ENCODE measurements at places on chromosomes 5 and 9.

DNA sequence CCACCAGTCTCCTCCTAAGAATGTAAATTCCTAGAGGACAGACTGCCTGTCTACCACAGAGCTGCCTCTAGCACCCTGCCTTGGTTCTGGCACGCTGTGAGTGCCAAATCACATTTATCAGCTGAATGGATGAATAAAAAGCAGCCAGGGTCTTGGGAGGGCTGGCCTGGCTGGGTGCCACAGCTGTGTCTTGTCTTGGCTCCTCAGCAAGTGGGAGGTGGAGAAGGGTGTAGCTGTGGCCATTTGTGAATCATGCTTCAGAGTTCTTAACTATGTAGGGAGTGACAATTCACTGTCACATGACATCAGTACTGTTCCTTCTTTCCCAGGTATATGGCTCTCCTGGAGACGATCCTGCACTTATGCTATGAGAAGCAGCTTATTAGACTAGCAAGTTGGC is 70.6 kb downstream of the DCP2 start:
- no peak for DNase-seq

DNA sequence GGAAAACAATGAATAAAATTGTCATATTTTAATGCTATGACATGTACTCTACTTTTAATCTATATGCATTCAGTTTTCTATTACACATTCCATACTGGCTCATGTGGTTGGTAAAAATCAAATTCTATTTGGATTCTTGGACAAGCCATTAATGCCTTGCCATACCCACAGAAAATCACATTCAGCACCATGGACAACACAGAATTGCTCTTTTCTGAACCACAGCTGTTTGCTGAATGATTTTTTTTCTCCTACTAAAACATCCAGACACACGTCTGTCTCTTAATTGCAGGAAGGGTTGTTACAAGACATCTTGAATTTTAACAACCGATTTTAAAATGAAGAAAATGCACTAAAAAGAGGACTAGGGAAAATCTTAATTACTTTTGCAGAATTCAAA is 675.6 kb downstream of the BRINP1 start:
- DNase-seq, result no peak

DNA sequence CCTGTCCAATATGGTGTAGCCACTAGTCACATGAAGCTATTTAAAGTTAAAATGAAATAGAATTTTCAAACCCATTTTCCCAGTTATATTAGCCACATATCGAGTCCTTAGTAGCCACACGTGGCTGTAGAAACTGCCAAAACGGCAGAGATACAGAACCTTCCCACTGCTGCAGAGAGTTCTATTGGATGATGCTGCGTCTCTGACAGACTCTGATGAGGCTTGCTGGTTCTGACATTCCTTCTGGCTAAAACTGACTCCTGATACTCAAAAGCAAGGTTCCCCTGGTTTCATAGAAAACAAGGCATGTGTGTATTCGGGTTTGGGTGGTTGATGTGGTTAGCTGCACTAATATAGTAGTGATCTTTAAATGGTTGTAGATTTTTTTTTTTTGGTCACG is 91.5 kb downstream of the TLE4 start:
- no peak for DNase-seq

GRCh38 chr5:94361161-94361560 is 257.2 kb downstream of the KIAA0825 start:
- no peak for DNase-seq

DNA sequence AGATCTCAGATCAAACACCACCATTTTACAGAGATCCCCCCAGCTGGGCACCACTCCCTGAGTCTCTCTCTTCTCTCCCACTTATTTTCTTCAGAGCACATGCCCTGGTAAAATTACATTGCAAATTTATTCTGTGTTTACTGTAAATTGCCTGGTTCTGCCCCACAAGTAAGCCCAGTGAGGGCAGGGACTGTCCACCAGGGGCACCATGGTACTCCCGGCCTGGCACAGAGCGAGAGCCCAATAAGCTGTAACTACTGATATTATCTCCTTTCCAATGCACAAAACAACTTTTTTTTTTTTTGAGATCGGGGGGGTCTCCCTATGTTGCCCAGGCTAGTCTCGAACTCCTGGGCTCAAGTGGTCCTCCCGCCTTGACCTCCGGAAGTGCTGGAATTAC is 123.0 kb downstream of the PAX5 start:
- no peak for DNase-seq

- peak; percentile 57 for DNase-seq
Observed at GRCh38 chr5:78985116-78985724, at the start of gene ARSB. ARSB (minus strand) TSS chr5:78985310; CDS start chr5:78985248, 62 bp downstream.

DNA sequence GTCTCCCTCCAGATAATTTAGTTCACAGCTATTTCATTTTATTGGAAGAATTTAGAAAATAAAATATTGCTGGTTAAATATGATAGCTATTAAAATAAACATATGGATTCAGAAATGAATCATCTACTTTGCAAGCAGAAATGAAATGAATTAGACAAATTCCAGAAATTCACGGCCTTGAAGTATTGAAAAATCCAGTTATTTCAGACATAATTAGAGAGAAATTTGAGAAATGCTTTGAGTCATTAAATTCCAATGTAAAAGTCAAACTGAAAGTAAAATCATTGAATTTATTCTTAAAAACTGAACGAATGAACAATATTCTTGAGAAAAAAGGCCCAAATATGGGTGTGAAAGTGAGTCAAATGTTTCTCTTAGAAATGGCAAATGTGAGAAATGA is 632.6 kb upstream of the EDIL3 start:
- no peak for DNase-seq

- DNase-seq, result no peak
Observed at GRCh38 chr5:131795228-131795627, 1.6 kb downstream of the FNIP1 start.

- DNase-seq, result no peak
Observed at GRCh38 chr5:3905521-3905920, 309.9 kb downstream of the IRX1 start.

DNA sequence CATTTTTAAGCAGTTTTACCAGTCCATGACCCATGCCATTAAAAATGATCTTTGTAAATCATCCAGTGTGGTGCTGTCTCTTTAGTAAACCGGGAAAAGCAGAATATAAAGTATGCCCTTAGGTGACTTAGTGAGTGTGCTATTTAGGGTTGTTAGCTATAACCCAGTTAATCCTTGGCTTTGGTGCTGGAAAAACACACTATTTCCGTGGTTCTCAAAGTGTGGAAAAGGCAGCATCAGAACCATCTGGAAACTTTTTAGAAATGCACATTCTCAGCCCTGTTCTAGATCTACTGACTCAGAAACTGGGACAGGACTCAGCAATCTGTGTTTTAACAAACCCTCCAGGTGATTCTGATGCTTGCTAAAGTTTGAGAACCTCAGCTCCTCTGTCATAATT is 123.6 kb upstream of the ZNF608 start:
- no peak for DNase-seq

DNA sequence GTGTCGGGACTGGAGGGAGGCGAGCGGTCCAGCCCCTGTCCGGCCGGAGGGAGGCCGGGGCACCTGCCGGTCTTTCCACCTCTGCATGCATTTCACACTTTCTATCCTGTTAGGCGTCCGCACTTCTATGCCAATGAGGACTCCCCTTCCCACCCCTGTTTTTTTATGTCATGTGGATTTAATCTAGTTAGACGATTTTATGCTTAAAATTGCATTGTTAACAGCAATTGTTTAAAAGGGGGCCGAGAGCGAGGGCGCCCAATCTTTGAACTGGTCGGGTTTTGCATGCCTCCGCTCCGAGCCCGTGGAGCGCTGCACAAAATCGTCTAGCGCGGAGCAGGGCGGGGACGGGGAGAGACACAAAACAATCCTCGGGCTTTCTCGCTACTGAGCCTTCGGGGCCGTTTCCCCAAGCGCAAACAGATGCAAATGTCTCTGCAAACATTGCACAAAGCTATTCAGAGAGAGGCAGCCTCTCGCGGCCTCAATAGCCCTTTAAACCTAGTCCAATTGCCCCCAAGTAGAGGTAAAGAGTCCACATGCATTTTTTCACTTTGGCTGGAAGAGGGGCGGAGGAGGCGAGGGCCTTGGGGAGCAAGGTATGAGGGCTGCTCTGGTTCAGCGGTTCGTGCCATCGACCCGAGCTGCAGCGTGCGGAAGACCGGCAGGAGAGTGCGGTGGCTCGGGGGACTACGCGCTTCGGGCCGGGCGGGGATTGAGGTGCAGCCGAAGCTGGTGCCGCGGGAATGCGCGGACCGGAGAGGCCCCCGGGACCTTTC is 37.5 kb upstream of the TIFAB start:
- peak; percentile 47 for DNase-seq

DNA sequence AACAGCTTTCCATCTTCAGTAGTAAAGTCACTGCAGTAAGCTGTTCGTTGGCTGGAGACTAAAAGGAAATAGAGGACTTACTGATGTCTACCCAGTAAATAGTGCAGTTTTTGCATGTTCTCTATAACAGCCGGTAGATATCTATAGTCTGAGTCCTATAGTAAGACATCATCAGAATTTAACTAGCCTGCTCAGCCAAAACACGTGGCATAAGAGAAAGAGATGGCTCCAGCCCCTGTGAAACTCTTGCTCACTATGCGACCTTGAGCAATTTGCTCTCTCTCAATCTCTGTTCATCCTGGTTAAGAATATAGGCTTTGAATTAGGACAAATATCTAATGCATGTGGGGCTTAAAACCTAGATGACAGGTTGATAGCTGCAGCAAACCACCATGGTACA is 201.6 kb upstream of the PAPPA start:
- DNase-seq, result no peak

DNA sequence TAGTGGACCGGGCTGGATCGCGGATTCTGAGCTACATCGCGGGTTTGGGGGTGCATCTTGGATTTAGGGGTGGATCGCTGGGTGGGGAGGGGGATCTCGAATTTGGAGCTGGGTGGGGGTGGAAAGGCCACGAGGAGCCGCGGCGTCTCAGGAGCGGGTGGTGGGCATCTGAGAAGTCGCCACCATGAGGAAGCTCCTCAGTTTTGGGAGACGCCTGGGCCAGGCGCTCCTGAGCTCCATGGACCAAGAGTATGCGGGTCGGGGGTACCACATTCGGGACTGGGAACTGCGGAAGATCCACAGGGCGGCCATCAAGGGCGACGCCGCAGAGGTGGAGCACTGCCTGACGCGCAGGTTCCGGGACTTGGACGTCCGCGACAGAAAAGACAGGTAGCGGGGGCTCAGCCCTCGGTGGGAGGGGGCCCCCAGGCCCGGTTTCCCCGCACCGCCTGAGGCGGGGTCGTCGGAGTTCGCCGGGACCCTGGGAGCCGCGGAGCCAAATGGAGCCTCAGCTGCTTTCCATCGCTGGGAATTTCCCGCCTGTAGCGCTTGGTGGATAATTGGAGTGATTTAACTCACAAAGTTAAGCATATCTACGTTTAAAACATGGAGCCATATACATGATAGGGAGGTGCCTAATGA is 376 bp downstream of the ANKRD18B start:
- peak; percentile 12 for DNase-seq

DNA sequence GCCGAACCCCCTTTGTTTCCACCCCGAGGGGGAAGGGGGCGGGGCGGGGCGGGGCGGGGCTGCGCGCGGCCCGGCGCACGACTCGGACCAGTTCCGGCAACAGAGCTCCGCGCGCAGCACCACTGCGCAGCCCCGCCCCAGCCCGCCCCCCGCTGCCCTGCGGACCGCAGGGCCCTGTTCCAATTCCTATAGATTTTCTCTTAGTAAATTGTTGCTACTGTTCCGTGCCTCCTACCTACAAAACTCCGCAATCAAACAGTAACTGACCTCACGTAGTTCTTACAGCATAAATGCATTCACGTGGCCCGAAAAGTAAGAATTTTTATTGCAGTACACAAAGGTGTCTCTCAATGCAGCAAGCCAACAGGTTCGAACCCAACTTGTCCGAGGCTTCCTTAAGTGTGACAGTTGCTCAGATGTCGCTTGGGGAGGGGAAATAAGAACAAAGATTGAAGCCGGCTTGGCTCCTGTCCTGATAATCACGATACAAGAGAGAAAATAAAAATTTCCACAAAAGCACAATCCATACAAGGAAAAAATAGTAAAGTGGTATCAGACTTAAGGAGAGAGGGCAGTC is 1.2 kb upstream of the RNF38 start:
- peak; percentile 92 for DNase-seq

GRCh38 chr9:24413651-24414050 is 132.0 kb downstream of the IZUMO3 start:
- no peak for DNase-seq

DNA sequence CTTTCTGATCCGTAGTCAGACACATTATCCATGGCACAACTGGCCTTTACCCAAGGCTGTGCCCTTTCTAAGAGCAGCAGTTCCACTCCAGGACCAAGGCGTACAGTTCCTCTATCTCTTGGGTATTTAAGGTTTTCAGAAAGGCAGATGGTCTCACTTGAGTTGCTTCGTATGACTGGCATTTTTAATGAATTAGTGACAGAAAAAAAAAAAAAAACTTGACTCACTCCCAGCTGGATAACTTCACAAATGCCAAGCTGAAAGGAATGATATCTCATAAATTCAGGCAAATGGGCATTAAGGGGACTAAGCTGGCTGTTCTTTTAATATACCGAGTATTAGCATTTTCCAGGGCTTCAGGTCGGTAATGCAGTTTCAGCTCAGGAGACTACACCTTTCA is 60.7 kb downstream of the SLC24A2 start:
- DNase-seq, result no peak

- no peak for DNase-seq
Observed at GRCh38 chr9:113503613-113504211, 40.2 kb downstream of the RGS3 start.

GRCh38 chr5:4246447-4246846 is 650.8 kb downstream of the IRX1 start:
- DNase-seq, result no peak

- DNase-seq, result no peak
Observed at GRCh38 chr9:87245271-87245670, 252.4 kb upstream of the DAPK1 start.

DNA sequence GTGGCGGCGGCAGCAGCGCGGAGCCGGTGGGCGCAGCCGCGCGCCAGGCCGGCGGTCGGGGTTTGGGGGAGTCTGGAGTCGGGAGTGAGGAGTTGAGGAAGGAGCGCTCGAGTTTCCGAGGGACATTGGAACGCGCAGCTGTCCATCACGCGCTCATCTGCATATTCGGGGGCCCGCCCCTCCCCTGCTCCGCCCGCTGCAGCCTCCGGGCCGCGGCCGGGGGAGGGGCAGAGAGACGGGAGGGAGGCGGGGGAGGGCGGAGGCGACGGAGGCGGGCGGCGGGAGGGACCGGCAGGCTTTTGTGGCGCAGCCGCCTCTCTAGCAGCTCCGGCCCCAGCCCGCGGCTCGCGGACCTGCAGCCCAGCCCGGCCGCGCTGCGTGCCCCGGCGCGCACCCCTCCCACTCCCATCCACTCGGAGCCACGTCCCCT is at the start of gene IRX2:
IRX2 (minus strand) TSS at position 86 of the 430 bp plus-strand sequence. CDS start 264 bp downstream, outside the sequence.
- peak; percentile 77 for DNase-seq

DNA sequence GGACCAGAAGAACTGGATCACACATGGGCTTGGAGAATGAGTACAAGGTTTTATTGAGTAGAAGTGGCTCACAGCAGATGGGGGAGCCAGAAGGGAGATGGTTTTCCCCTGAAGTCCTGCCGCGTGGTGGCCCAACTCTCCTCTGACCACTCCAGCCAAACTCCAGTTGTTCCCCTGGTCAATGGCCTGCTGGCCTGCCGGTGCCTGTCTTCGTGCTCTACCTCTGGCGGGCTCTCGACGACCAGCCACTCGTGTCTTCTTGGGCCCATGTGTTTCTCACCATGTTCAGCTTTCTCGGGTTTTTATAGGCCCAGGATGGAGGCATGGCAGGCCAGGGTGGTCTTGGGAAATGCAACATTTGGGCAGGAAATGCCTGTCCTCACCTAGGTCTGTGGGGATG is 519.6 kb downstream of the CYLC2 start:
- DNase-seq, result no peak

GRCh38 chr5:75242067-75242466 is 5.4 kb upstream of the ANKRD31 start:
- no peak for DNase-seq
